ENCODE measurements at places on chromosomes 16 and 17.

- DNase-seq = no peak
Observed at GRCh38 chr16:54748611-54749190, 182.0 kb upstream of the IRX5 start.

DNA sequence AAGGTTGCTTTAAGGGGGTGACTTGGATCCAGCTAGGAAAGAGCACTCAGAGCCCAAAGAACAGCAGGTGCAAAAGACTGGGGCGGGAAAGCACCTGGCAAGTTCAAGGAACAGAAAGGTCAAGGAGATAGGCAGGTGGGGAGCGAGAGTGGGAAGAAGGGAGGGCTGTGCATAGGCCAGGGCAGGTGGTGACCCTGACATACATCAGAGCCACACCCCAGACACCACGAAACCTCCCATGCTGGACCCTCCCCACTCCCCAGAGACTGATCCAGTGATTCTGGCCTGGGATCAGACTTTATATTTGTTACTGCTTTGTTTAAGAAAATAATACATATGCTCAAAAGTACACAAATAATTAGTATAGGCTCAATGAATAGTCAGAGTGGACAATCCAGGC lies 48.5 kb upstream of the RBFOX3 start:
- no peak for DNase-seq

GRCh38 chr16:11674001-11674817 lies 6.0 kb downstream of the SNN start:
- DNase-seq = no peak

GRCh38 chr17:32274101-32274500 lies 8.5 kb downstream of the RHBDL3 start:
- no peak for DNase-seq

- no peak for DNase-seq
Observed at GRCh38 chr17:49514071-49514721, 19.1 kb downstream of the NGFR start.

GRCh38 chr17:40996829-40997228 lies 2.9 kb upstream of the KRTAP3-3 start:
- no peak for DNase-seq

GRCh38 chr16:85395913-85396878 lies 216.9 kb upstream of the GSE1 start:
- no peak for DNase-seq

GRCh38 chr17:27404676-27405075 lies 51.6 kb upstream of the KSR1 start:
- no peak for DNase-seq

- DNase-seq = no peak
Observed at GRCh38 chr17:10149573-10150399, 48.6 kb downstream of the GAS7 start.

DNA sequence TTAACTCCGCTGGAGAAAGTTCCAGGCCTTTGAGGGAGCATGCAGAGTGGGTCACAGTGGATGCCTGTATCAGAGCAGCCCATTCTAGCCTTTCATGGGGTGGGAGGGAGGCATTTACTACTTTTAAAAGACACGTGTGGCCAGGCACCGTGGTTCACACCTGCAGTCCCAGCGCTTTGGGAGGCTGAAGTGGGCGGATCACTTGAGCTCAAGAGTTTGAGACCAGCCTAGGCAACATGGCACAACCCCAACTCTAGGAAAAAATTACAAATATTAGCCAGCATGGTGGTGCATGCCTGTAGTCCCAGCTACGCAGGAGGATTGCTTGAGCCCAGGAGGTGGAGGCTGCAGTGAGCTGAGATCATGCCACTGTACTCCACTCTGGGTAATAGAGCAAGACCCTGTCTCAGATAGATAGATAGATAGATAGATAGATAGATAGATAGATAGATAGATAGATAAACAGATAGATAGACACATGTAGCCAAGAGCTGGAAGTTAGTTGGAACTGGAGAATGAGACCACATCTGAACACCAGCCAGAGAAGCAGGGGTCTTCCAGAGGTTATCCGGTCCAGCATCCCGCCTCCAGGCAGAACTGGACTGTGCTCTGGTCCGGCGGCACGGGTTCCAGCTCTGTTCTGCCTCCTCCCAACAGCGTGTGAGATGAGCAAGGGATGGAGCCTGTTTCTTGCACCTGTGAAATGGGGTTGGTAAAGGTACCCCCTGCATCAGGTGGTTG lies 3.6 kb downstream of the ADCY7 start:
- DNase-seq = no peak

DNA sequence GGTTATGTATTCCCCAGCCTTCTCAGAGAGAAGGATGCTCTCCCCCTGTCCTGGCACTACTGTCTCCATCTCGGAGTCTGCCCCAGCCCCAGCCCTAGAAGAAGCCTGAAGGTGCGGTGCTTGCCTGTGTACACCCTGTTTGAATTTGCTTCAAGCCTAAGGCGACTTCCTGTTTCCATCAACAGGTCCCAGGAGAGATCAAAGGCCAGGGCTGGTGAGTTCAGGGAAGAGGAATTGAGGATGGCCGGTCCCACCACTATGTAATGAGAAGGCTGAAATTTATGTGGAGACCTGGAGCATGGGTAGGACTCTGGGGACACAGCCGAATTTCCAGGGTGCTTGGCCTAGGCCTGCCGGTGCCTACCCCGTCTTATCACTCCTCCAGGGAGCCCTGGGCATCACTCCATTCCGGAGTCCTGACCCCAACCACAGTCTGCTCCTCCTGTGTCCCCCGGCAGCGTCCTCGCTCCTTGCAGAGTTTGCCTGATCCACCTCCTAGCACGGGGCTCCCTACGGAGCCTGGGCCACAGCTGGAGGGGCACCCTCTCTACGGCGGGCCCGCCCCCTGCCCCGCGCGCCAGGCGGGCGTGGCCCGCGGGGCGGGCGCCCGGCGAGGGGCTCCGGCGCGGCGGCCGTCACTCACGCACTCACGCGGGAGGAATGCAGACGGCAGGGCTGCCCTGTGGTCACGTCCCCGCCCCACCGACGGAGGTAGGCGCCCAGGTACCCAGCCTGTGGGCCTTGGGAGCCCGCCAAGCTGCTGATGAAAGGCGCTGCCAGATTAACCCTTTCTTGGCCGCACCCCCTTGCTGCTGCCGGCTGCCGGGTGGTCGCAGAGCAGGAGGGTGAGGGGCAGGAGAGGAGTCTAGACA lies 53.8 kb upstream of the TAC4 start:
- DNase-seq = no peak

DNA sequence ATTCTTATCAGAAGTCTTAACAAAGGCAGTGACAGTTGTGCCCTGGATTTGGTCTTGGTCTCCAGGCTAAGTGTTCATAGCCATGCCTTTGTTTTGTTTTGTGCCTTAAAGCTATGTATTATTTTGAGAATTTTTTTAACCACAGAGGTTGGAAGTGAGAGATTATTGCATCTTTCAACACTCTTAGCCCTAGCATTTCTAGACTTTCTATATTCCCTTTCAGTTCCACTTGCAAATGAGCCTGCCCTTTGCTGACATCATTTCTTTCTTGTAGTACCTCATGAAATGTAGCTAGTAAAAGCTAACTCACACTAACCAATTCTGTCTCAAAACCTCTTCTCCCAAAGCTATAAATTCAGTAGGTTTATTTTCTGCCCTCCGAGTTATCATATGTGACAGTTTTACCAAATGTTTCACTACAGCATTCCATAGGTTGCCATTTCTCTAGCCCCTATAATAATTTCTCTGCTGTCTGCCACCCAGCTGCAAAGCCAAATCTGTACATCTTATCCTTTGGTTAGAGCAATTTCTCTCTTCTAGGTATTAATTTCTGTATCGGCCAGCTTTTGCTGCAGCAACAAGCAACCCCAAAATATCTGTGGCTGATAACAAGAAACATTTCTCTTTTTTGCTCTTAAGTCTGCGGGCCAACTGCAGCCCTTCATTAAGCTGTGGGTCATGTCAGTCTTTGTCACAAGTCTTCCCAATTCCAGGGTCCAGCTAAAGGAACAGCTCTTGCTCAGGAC lies 14.2 kb upstream of the CCL1 start:
- no peak for DNase-seq

GRCh38 chr16:69424935-69425784 lies 741 bp downstream of the CYB5B start:
- DNase-seq = no peak

GRCh38 chr16:88636488-88637265 lies 1.7 kb upstream of the IL17C start:
- no peak for DNase-seq

DNA sequence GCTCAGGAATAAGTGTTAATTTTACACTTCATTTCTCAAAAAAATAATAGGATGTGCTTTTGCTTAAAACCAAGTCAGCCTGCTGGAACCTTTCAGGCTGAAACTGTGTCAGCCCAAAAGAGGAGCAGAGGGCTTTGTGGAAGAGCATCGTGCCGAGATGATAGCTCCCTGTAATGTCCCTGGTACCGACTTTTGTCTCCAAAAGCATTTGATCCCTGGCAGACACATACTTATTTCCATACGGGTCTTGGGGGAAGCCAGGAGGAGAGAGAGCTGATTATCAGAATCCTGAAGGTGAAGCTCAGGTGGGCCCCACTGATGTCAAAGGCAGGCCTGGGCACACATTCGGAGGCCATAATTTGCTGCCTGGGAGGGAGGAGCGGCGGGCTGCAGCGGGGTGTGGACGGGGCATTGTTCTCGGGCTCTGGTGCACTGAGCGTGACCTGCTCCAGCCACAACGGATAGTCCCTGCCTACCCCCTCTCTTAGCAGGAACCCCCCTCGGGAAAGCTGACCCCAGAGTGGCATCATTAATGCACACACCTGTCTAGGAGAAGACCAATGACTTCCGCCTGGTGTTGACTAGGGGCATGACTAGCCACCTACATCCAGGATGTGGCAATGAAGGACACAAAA lies 155.9 kb downstream of the C16orf78 start:
- DNase-seq = no peak

- no peak for DNase-seq
Observed at GRCh38 chr17:80262291-80262690, 1.6 kb downstream of the RNF213 start.

GRCh38 chr17:54626146-54626703 lies 274.4 kb upstream of the TOM1L1 start:
- no peak for DNase-seq

- no peak for DNase-seq
Observed at GRCh38 chr16:48574140-48574539, 35.8 kb downstream of the N4BP1 start.

GRCh38 chr16:61432421-61432820 lies 603.8 kb downstream of the CDH8 start:
- DNase-seq = no peak

GRCh38 chr16:4264546-4264945 lies 8.3 kb downstream of the TFAP4 start:
- no peak for DNase-seq

DNA sequence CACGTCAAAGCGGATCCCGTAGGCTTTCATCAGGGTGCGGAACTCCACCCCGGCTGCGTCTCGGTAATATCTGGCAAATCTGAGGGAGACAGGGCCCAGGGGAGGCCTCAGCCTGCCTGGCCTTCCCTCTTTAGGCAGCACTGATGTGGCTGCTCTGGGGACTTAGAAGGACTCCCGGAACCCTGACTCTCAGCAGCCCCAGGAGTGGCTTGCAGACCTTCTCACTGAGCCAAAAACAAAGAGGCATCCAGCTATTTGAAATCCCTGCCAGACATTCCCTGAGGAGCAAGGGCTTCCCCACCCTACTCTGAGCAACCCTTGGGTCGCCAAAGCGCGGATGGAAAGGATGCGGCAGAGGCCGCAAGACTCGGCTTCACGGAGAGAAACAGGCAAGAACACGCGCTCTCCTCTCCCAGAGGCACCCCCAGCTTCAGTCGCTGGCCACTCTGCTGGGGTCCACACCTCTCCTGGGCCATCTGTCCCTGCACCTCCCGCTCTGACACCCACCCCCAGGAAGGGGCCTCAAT lies 7.9 kb downstream of the P2RX5 start:
- DNase-seq = no peak

DNA sequence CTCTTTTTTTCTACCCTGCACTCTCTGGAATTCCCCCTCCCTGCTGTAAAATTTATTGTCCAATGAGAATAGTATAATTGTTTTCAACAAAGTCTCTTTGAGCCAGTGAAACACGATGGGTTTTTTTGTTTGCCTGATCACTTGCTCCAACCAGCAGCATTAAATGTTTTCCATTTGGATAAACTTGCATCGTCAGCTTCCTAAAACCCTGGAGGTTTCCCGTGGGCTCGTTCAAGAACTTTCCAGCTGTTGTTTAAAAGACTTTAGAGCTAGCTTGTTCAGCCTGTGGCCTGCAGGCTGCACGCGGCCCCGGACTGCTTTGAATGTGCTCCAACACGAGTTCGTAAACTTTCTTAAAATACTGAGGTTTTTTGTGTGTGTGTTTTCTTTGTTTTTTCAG lies 14.9 kb downstream of the NAGPA start:
- DNase-seq = no peak

GRCh38 chr17:34368196-34368945 lies 5.3 kb upstream of the CCL1 start:
- no peak for DNase-seq

DNA sequence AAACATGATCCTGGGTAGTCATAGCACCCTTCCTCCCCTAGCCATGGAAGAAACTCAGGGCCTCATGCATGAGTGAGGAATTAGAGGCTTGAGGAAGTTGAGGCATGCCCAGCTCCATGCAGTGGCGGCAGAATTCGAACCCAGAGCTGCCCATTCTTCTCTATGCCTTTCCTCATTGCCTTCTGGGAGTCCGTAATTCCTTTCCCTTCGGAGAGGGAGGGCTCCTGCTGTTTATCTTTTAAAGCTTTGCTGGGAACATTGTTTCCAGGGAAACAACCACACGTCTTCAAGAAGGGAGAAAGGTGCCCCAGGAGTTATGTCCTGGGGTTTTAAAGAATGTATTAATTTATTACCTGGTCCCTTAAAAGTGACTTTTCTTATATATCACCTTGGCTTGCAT lies 8.5 kb downstream of the CRISPLD2 start:
- DNase-seq = no peak

- no peak for DNase-seq
Observed at GRCh38 chr16:80663078-80663477, 122.3 kb downstream of the DYNLRB2 start.

DNA sequence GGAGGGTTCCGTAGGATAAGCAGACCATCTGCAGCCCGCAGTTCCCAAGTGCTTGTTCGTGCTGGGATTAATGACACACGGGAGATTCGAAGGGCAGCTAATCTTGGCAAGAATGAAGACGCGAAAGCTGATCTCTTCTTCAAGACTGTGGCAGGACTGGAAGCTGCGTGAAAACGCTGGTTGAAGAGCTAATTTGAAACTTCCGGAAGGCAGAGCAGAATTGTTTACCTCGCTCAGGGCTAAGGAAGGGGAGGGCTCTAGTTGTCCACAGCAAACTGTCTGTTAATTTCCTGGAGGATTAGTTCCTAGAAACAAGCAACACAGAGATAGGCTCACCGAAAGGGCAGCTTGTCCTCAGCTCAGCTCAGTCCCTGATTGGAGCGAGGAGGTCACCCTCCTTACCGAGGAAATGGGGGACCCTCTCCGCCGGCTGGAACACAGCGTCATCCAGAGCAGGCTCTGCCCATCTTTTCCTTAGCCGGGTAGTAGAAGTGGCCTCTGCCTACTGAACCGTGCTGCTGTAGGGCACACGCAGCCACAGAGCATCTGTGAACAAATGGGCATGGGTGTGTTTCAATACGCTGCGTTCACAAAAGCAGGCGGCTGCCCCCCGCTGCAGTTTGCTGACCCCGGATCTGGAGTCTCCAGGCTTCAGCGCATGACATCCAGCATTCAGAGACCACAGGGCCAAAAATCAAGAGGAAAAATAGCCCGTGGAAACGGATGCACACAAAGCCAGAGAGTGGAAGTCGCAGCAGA lies 16.7 kb upstream of the BAIAP2 start:
- no peak for DNase-seq

- DNase-seq = peak; percentile 42
Observed at GRCh38 chr17:73255671-73256181, 6.0 kb downstream of the CPSF4L start.

GRCh38 chr17:64081802-64082799 lies 47.8 kb downstream of the ERN1 start:
- no peak for DNase-seq
